ENCODE measurements at places on chromosomes 7 and 10.

DNA sequence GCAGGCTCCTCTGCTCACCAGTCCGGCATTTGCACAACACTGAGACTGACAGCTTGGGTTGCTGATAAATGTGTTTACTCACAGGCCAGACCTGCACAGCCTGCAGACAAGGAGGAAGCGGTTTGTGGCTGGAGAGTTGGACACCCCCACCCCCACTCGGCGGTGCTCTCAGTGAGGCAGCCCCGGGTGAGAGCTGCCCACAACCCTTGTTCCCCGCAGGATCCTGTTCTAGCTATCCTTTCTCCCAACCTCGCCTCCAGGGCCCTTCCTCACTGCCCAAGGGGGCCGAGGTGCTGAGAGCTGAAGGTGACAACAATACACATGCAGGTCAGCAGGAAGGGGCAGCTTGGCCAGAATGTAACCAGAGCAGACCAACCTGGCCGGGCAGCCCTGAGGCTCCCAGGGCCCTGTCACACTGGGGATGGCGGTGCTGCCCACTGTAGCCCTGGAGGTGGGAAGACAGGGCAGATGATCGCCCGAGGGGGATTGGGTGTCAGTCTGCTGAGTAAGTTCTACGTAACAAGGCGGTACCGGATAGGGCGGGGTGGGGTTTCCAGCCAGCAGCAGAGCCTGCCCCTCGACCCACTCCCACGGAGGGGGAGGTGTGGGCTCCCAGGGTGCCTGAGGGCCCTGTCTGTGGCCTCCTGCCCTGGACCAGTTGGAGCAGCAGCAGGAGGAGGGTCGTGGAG, 2.1 kb upstream of the ADAM8 start:
- DNase-seq: no peak

DNA sequence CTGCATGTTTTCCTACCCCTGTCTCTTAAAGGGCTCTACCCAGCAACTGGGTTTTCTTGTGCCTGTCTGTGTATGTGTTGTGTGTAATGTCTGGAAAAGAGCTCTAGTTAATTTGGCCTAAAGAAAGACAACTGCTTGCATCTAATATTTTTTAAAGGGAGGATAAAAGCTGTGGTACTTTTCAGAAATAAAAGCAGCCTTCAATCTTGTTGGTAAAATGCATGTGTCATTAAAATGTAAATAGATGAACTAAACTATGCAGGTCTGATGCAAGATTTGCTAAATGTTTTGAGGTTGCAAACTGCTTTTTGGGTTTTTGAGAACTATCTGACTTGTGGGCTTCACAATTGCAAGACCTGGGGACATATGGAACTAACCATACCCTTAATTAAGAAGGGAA, 445.3 kb downstream of the HTR7 start:
- no peak for DNase-seq

DNA sequence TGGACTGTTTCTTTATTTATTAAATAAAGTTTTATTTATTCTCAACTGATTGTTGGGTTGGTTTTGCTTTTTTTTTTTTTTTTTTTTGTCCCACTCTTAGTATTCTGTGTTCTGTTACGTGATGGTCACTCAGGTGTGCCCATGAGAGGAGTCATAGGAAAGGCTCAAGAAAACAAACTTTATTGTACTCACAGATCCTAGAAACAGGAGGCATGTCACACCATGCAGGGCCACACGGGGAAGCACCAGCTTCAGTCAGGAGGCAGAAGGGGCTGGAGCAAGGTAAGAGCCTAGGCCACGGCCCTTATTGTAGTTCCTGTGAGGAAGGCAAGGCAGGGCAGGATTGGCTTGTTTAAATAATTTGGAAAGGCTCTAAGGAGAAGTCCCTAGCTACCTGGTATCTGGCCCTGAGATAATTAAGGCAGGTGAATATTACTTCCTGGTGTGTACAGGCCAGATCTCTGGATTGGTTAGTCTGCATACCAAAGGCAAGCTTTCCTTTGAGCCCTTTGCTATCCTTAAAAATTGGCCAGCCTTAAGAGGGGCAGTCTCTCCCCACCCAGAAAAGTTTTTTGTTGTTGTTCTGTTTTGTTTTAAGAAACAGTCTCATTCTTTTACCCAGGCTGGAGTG, 8.3 kb downstream of the ATOH7 start:
- no peak for DNase-seq

DNA sequence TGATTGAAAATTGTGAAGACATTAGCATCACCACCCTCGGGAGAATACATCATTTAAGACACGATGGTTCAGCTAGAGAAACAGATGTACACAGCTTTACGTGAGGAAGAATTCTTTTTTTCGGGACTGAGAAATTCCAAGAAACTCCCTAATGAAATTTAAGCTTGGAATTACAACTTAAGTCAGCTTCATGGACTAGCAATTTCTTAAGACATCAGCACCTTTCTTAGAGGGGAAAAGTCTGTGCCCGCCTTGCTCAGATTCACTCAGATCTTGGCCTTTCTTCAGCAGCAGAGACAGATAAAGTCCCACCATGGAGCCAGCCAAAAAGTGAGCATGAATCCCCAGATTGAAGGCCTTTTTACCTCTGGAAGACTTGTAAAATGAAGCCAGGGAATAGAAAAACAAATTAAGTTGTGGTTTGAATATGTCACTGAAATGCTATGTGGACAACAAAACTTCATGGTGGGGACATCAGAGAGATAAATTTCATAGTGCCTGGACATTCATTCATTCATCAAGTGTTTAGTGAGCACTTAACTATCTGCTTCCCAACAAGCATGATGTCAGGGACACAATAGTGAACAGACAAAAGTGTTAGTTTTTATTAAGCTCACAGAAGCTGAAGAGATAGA, 32.1 kb downstream of the PRKG1 start:
- DNase-seq: no peak

DNA sequence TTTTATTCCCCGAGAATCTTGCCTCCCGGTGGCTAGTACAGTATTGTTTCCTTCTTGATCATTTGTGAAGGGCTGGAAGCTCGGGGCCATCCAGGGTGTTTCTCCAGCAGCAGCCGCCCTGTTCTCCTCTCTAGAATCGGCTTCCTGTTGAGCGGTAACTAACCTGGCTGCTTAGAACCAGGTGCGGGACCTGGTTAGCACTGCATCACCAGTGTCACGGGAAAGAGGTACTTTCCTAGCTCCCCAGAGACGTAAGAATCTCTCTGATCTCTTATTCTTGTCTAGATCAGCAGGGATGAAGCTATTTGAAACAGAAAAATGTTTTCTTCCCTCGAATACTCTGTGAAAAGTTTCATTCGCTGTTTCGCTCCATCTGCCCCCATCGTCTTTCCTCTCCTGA, 239.2 kb downstream of the CELF2 start:
- no peak for DNase-seq

DNA sequence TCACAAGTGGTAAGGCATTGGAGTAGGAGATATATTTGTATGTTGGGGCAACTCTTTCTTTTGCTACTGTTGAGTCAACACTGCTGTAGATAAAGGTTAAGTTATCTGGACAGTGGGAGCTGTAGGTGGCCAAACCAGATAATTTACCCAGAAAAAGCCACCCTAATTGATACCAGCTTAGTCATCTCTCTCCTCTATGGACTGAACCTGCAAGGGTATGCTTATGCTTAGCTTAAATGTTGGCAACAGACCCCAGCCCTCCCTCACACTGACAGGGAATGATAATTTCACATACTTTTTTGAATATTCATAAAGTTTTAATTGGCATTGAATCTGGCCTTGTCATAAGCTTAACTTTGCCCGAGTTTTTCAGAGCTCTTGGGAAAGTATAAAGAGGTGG, 66.3 kb downstream of the CREB5 start:
- DNase-seq: no peak

GRCh38 chr10:110008518-110009339, 945 bp downstream of the ADD3 start:
- no peak for DNase-seq

DNA sequence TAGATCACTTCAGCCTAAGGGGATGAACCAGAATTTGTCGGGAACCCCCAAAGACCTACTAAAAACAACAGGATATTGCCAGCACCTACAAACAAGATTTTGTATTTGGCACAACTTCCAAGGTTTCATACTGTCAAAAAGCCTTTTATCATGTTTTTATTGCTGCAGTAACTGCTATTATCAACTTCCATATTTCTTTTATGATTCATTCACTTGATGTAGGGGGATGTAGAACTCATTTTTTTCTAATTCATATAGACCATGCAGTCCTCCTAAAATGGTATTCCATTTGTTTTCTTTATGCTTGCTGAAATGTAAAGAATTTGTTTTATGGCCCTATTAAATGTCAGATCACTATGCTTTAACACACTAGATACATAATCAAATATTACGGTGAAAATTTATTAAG, 30.0 kb upstream of the WNT16 start:
- DNase-seq: peak; percentile 91

DNA sequence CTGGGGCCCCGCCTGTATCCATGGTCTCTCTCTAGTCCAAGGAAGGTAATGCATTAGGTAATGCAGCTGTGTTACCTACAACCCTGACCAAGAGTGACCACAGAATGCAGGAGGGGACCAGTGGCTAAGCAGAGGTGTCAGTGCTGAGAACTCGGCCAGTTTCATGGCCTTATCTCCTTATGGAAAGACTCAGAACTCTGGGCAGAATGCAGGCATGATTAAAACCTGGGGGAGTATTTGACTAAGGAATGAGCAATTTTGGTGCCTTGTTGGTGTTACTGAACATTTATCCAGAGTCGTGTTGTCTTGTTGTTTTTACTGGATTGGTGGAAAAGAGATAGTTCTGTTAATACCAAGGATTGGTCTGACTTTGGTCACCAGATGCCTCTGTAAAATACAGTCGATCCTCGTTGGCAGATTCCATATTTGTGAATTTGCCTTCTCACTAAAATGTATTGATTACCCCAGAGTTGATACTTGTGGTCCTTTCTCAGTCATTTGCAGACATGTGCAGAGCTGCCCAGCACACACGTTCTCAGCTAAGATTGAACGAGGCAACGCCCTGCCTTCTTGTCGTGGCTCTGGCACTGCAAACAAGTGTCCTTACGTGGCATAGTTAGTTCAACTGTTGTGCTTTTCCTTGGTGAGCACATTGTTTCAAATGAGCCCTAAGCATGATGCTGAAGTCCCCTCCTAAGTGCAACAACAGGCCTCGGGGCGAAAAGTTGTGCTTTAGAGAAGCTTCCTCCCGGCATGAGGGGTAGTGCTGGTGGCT, 135.7 kb upstream of the BTBD16 start:
- no peak for DNase-seq

DNA sequence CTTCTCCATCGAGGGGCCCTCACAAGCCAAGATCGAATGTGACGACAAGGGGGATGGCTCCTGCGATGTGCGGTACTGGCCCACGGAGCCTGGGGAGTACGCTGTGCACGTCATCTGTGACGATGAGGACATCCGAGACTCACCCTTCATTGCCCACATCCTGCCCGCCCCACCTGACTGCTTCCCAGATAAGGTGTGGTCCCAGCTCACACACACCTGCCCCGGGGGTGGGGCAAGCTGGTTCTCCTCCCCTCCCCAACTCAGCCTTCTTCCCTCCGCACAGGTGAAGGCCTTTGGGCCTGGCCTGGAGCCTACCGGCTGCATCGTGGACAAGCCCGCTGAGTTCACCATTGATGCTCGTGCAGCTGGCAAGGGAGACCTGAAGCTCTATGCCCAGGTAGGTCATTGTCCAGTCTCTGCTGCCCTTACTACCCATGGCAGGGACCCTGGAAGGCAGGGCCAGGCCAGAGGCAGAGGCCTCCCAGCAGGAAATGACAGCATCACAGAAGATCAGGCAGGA, 11.0 kb downstream of the FLNC start:
- no peak for DNase-seq

DNA sequence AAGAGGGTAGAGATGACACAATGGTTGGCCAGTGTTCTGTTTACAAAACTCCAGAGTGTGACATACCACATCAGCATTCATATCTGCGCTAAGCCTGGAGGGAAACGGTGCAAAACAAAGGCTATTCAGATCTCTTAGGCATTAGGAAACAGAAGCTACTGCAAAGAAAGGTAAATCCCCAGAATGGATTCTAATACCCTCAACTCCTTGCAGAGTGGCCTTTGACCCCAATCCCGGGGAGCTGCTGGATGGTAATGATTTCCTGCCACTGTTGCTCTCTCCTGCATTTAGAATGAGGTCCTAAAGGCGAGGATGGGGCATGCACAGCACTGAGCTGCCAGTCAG, 65.2 kb downstream of the AOAH start:
- no peak for DNase-seq

- DNase-seq: no peak
These were observed 884 bp downstream of the RINT1 start for GRCh38 chr7:105532709-105533460.

DNA sequence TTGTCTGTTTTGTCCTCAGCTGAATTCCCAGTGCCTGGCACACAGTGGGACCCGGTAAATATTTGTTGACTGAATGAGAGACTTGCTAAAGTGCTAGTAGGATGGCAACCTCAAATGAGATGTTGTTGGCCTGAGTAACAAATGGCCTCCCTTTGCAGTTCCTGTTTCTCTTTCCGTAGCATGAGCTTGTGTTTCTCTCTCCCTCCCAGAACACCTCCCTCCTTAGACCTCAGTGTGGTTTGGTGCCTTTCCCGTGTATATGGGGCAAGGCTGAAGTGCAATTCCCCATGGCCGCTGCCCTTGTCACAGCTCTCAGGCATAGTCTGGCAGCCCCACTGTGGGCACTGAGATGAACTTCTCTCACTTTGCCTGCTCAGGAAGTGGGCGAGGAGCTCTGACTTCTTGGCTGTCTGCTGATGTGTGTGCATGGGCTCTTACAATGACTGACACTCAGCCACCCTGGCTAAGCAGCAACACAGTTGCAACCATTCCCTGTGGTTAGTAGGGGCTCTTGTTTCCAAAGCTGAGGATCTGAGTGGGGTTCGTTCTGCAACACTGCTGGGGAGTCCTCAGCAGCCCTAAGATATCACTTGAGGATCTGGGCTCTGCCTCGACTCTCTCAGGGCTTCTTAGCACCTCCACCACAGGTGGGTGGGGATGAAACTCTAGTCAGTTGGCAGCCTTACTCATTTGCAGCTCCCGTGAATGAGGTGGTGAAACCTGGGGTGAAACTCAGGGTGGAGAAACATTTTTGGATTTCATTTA, 136.1 kb downstream of the ICA1 start:
- DNase-seq: no peak

DNA sequence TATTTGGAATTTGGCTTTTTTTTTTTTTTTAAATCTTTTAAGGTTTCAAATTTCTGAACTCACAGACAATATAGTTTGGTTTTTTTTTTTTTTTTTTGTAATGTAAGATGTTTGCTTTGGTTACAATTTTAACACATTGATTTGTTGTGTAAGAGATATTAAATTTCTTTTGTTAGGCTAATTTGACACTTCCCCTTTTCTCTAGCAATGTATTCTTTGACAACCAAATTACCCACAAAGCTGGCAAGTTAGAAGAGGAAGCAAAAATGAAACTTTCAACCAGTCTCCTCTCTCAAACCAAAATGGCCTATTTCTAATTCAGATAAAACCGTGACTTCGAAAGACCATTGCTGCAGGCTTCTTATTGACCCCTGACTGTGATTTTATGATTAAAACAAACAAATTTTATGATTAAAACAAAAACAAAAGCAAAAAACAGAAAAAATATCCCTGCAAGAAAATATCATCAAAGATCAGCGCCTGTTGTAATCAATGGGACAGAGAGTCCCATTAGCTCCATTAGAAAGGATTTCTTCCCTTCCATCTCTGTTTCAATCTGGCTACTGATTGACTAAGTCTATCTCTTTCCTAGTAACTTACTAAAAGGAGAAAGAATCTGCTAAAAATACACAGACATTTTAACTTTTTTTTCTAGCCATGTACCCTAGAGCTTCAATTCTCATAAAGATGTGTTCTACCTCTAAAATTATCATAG, 489.2 kb downstream of the MDFIC start:
- no peak for DNase-seq
